Liver (tissue), 10 donors: ENCODE measurements at places on chromosomes 5 and 9. TPM values are rescaled to one million over a fixed set of nuclear protein-coding genes. Genes with fewer than 3 reads are reported as not detected.

ENG gene
- total RNA-seq, result 12.8 TPM

PRUNE2 gene
- 1.4 TPM for total RNA-seq

EPB41L4A gene
- total RNA-seq, result 8.0 TPM

- no peak overlapping the region for H3K4me3 ChIP-seq
- no peaks in the 10 kb centered on the region for H3K27me3 ChIP-seq
- peaks cover 6% of the 10 kb centered on the region for H3K4me1 ChIP-seq
- no peak overlapping the region for H3K27ac ChIP-seq
These were observed 133.6 kb downstream of the SIL1 start for GRCh38 chr5:139064613-139065012.

- no peak for DNase-seq
- H3K27ac ChIP-seq, result no peak overlapping the region
- no peaks in the 10 kb centered on the region for H3K27me3 ChIP-seq
- H3K4me3 ChIP-seq, result no peak overlapping the region
These were observed 112.5 kb downstream of the WDR41 start for GRCh38 chr5:77379558-77380061.

DNA sequence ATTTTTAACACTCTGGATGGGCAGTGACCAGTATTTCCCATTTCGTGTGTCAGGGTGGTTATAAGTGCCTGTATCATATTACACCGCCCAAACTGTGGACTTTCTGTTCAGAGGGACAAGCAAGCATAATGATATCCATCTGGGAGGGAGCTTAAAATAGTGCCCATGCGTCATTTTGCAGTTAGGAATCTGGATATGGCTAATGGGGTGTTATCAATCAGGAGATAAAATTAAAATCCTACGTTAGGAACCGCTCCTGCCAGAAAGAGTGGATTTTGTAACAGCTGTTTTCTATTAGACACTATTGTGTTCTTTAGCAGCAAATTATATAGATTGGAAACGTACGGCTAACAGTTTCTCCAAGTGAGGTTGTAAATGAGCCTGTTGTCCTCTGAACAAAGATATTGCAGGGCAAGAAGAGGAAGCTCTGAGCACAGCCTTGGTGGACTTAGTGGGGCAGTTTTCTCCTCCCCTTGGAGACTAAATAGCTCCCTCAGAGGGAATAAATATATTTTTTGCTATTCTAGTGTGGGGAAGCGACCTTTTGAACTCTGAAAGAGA, 160.4 kb downstream of the SPATA31D1 start:
- H3K27me3 ChIP-seq, result no peaks in the 10 kb centered on the region
- no peak overlapping the region for H3K27ac ChIP-seq
- no peak for DNase-seq
- H3K4me3 ChIP-seq, result no peak overlapping the region
- H3K36me3 ChIP-seq, result no peaks in the 10 kb centered on the region

DNA sequence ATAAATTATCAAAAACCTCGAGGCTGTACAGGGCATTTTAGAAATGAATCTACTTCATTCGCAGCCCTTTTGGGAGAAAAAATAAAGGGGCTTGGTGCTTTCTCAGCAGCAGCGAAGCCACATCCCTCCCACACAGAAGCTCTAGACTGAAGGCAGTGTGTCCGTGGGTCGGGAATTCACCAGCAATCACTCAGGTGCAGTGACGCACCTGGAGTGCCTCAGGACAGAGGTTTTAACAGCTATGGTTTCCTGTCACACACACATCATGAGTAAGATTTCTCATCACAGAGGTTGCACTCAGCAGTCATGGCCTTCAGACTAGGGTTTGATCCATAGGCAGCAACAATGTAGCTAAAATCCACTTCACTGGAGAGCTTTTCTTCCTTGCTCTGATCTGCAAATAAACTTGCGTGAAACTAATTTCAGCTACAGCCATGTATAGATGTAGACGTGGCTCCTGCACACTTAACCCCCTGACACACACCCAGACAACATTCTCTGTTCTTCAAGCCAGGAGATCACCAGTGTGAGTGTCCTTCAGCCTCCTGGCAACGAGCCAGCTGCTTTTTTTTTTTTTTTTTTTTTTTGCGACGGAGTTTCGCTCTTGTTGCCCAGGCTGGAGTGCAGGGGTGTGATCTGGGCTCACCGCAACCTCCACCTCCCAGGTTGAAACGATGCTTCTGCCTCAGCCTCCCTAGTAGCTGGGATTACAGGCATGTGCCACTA, 34.8 kb downstream of the DYNC2I2 start:
- H3K4me3 ChIP-seq, result no peak overlapping the region
- no peak for DNase-seq
- no peak overlapping the region for H3K27ac ChIP-seq
- H3K36me3 ChIP-seq, result peaks cover 77% of the 10 kb centered on the region
- H3K4me1 ChIP-seq, result no peaks in the 10 kb centered on the region
- H3K27me3 ChIP-seq, result no peaks in the 10 kb centered on the region

DNA sequence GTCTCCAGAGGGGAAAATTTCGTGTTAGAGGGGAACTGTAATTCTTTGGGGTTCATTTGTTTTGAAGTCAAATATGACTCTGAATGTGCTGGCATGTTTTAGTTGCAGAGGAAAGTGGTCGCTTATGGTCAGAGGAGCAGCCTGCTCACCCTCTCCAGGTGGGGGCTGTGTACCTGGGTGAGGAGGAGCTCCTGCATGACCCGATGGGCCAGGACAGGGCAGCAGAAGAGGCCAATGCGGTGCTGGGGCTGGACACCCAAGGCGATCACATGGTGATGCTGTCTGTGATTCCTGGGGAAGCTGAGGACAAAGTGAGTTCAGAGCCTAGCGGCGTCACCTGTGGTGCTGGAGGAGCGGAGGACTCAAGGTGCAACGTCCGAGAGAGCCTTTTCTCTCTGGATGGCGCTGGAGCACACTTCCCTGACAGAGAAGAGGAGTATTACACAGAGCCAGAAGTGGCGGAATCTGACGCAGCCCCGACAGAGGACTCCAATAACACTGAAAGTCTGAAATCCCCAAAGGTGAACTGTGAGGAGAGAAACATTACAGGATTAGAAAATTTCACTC, 13.5 kb downstream of the TXNDC15 start:
- H3K4me3 ChIP-seq, result no peak overlapping the region
- H3K27me3 ChIP-seq, result no peaks in the 10 kb centered on the region
- no peak overlapping the region for H3K27ac ChIP-seq
- no peaks in the 10 kb centered on the region for H3K36me3 ChIP-seq

DNA sequence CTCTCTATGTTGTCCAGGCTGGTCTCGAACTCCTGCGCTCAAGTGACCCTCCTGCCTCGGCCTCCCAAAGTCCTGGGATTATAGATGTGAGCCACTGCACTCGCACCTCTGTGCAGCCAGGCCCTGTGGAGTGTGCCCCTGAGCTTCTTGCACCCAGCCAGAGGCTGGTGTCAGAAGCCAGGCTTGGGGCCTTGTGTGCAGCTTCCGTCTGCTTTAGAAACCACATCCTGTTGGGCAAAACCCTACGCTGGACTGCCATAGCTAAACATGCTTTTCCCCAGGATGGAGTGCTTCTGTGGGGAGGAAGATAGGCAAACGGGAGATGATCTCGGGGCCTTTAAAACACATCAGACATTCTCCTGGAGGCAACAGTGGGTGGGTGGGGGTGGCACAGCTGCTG, 40.1 kb downstream of the PRRT1B start:
- no peaks in the 10 kb centered on the region for H3K27me3 ChIP-seq
- H3K4me3 ChIP-seq, result no peak overlapping the region
- H3K27ac ChIP-seq, result no peak overlapping the region

DNA sequence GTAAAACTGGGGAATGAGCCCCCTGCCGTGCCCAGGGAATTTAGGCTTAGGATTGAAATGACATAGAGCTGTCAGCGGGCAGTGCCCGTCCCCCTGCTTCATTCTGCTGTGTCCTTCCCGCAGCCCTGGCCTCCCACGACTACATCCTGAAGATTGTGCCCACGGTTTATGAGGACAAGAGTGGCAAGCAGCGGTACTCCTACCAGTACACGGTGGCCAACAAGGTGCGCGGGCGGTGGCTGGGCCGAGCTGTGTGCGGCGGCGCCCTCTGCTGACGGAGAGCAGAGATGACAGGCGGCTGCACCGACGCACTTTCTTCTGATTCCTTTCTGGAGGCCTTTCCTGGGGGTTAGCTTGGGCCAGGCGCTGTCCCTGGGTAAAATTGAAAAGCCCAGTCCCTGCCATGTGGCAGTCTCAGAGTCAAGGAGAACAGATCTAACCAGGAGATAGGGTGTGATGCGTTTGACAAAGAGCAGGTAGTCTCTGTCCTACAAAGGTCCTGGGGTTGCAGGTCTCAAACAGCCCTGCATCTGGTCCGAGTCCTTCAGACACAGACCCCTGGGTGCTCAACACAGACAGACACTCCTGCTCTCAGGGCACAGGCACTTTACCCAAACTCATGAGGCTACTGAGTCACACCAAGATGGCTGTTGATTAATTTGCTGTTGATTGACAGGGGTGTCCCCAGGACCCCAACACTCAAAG, 26.8 kb upstream of the RPL26L1 start:
- H3K27me3 ChIP-seq, result no peaks in the 10 kb centered on the region
- no peaks in the 10 kb centered on the region for H3K4me1 ChIP-seq
- H3K4me3 ChIP-seq, result no peak overlapping the region
- H3K36me3 ChIP-seq, result peaks cover 37% of the 10 kb centered on the region
- peak overlapping the region; percentile 32 for H3K27ac ChIP-seq

- no peak overlapping the region for H3K27ac ChIP-seq
- no peaks in the 10 kb centered on the region for H3K27me3 ChIP-seq
- H3K4me1 ChIP-seq, result no peaks in the 10 kb centered on the region
- H3K4me3 ChIP-seq, result no peak overlapping the region
These were observed 29.2 kb upstream of the PHF24 start for GRCh38 chr9:34928921-34929320.

DNA sequence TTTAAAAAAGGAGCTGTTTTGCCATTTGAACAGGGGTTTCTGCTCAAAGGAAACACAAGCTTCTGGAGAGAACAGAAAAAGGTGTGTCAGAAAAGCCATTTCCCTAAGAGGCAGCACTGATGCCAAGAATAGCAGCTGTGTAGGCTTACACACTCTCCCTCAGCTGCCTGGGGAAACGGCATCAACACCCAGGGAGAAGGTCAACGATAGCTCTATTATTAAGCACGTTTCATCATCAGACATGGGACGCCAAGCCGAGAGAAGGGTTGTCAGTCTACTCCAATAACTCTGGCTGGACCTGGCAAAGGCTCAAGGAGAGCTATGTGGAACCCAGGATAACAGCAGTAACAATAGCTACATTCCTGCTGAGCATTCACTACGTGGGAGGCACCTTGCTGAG, 314.2 kb downstream of the CDK5RAP2 start:
- no peaks in the 10 kb centered on the region for H3K36me3 ChIP-seq
- H3K27ac ChIP-seq, result no peak overlapping the region
- H3K27me3 ChIP-seq, result no peaks in the 10 kb centered on the region
- DNase-seq, result no peak

- H3K36me3 ChIP-seq, result no peaks in the 10 kb centered on the region
- no peak overlapping the region for H3K27ac ChIP-seq
- no peaks in the 10 kb centered on the region for H3K4me1 ChIP-seq
- H3K4me3 ChIP-seq, result no peak overlapping the region
- DNase-seq, result peak; percentile 28
These were observed 75.0 kb downstream of the WNK2 start for GRCh38 chr9:93258818-93259489.

DNA sequence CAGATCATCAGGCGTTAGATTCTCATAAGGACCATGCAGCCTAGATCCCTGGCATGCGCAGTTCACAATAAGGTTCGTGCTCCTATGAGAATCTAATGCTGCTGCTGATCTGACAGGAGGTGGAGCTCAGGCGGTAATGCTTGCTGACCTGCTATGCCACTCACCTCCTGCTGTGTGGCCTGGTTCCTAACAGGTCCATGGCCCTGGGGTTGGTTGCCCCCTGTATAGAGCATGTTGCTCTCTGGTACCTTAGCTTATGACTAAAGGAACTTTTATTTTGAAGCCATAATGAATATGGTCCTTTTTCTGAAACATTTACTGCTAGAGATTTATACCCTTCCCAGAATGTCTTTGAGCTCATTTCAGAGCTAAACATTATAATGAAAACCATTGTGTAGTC, 3.1 kb downstream of the MAN2A1 start:
- no peaks in the 10 kb centered on the region for H3K27me3 ChIP-seq
- peak overlapping the region; percentile 15 for H3K4me3 ChIP-seq
- peak overlapping the region; percentile 52 for H3K27ac ChIP-seq
- peaks cover 33% of the 10 kb centered on the region for H3K4me1 ChIP-seq
- DNase-seq, result no peak

- peaks cover 7% of the 10 kb centered on the region for H3K4me1 ChIP-seq
- no peaks in the 10 kb centered on the region for H3K36me3 ChIP-seq
- no peaks in the 10 kb centered on the region for H3K27me3 ChIP-seq
- H3K4me3 ChIP-seq, result no peak overlapping the region
- no peak for DNase-seq
These were observed 2.8 kb upstream of the DPP7 start for GRCh38 chr9:137117269-137117731.

- H3K27ac ChIP-seq, result no peak overlapping the region
- no peaks in the 10 kb centered on the region for H3K36me3 ChIP-seq
- H3K4me1 ChIP-seq, result no peaks in the 10 kb centered on the region
- H3K4me3 ChIP-seq, result no peak overlapping the region
- no peaks in the 10 kb centered on the region for H3K27me3 ChIP-seq
- no peak for DNase-seq
These were observed 181.3 kb downstream of the CAVIN4 start for GRCh38 chr9:100759215-100759614.

DNA sequence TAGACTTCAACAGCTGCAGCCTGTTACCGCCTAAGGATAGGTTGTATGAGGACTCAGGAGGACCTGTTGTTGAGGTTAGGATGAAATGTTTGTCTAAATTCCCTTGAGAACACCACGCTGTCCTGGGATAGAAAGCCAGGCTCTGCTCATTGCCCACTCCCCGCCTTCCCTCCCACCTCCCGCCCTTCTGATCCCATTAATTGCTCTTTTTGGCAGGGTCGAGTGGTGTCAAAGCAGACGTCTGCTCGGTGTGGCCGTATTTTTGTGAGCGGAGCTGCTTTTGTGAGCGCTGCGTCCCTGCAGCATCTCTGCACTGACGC, 62.3 kb downstream of the SPATA31C2 start:
- no peak for DNase-seq
- peak overlapping the region; percentile 69 for H3K27ac ChIP-seq
- no peaks in the 10 kb centered on the region for H3K27me3 ChIP-seq
- H3K4me3 ChIP-seq, result peak overlapping the region; percentile 75
- H3K36me3 ChIP-seq, result no peaks in the 10 kb centered on the region

- no peaks in the 10 kb centered on the region for H3K4me1 ChIP-seq
- no peaks in the 10 kb centered on the region for H3K27me3 ChIP-seq
- no peak overlapping the region for H3K4me3 ChIP-seq
- no peak overlapping the region for H3K27ac ChIP-seq
These were observed 236.1 kb downstream of the MARCHF11 start for GRCh38 chr5:15943487-15943886.
